ENCODE measurements at places on chromosomes 4 and X.

GRCh38 chr4:100366213-100366612 is 151.6 kb downstream of the EMCN start:
- DNase-seq: no peak

DNA sequence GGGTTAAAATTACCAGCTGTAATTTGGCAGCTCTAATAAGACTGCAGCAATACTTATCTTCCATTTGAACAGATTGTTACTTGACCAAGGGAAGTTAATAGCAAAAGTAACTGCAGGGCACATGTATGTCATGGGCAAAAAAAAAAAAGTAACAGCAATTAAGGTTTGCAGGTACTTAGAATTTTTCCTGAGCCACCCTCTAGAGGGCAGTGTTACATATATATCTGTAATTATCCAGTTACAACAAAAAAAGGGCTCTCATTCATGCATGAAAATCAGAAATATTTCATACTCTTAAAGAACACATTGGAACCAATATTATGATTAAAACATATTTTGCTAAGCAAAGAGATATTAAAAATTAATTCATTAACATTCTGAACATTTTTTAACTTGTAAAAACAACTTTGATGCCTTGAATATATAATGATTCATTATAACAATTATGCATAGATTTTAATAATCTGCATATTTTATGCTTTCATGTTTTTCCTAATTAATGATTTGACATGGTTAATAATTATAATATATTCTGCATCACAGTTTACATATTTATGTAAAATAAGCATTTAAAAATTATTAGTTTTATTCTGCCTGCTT is 25.1 kb downstream of the XIAP start:
- no peak for DNase-seq

DNA sequence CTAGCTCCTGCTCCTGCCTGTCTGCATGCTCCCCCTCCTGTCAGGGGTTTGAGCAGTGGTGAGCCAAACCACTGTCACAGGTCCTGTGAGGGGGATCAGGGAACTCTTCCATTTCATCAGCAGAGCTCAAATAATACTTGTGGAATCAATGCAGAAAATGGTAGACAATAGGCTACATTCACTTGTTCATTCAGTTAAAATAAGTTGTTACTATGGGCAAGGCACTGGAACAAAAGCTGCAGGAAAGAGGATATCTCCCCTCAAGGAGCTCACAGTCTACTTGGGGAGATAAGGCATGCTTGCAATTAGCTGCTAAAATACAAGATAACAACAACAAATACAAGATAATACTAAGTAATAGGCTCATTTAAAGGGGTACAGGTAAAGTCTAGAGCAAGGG is 117.1 kb downstream of the GPC3 start:
- DNase-seq: no peak

DNA sequence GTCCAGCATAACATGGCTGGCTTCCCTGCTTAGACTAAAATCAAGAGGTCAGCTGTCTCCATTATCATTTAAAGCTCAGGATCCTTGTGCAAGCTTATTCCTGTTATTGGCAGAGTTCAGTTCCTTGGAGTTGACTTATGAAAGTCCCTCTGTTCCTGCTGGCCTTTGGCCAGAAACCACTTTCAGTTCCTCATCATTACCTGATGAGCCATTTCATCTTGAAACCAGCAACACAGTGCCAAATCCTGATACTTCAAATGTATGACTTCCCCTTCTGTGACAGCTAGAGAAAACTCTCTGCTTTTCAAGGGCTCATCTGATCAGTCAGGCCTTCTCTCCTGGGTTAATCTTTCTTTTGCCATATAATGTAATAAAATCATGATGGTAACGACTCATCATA is 110.6 kb upstream of the FSTL5 start:
- no peak for DNase-seq

- DNase-seq: no peak
These were observed 1254.6 kb downstream of the PCDH18 start for GRCh38 chr4:136277741-136278140.

DNA sequence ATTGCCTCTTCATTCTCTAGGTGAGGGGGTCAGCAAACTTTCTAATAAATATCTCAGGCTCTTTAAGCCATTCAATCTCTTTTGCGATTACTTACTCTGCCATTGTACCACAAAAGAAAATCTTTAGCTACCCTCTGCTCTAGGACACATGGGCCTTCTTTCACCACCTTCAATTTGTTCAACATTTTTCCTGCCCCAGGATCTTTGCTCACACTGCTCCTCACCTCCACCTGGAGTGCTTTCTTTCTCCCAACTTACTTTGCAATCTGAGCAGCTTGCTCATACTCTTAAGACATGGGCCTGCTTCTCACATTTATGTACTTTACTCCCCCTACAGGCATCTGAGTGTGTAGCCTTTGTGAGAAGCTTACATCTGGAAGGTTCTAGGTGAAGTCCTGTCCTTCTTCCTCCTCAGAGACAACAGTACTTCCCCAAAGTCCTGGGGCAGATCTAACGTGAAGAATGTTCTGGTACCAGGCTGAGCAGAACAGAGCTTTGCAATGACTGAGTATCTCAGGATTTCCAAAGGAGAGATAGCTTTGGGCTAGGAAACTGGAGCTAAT is 55.0 kb upstream of the PRDM5 start:
- no peak for DNase-seq

- DNase-seq: no peak
These were observed 161.5 kb upstream of the SFRP2 start for GRCh38 chr4:153950100-153950979.

GRCh38 chrX:65073233-65073632 is 97.0 kb upstream of the ZC4H2 start:
- no peak for DNase-seq

- DNase-seq: no peak
These were observed 5.7 kb upstream of the CPZ start for GRCh38 chr4:8586671-8587468.

DNA sequence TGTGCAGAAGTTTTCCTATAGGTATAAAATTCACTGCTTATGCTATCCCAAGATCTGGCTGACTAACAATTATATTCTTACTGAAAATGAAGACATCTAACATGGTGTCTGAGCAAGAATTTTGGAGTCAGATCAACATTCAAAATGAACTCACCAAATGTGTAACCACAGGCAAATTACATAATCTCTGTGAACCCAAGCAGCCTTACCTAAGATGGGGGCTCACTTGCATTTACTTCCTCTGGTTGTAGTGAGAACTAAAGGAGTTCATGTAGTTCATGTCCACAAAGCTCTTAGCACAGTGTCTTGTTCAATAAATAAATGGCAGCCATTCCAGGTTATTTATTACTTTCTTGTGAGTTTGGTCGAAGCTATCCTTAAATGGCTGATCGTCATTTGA is 163.9 kb upstream of the LCORL start:
- no peak for DNase-seq

GRCh38 chrX:130561930-130562329 is 160.1 kb downstream of the RBMX2 start:
- no peak for DNase-seq

- no peak for DNase-seq
These were observed 181.1 kb downstream of the EVC2 start for GRCh38 chr4:5527211-5527610.

GRCh38 chr4:153204247-153204671 is at the start of gene TRIM2:
TRIM2 (plus strand) TSS chr4:153204443; CDS start chr4:153204531, 88 bp downstream.
- DNase-seq: no peak

DNA sequence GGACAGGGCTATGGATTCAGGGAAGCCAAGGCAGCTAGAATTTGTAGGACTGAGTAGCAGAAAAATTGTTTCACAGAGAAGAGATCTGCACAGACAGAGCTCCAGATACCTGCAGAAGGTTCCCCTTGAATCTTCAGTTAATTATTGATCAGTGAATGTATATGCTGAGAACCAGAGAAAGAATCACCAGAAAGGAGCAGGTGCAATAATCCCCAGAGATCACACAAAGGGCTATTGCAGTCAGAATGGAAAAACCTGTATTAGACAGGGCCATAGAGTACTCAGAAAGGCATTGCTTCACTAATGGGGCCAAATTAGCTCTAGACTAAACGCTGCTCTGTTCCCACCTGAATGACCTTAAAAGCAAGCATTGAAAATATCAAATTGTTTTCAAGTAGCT is 35.5 kb upstream of the SMAD1 start:
- no peak for DNase-seq

DNA sequence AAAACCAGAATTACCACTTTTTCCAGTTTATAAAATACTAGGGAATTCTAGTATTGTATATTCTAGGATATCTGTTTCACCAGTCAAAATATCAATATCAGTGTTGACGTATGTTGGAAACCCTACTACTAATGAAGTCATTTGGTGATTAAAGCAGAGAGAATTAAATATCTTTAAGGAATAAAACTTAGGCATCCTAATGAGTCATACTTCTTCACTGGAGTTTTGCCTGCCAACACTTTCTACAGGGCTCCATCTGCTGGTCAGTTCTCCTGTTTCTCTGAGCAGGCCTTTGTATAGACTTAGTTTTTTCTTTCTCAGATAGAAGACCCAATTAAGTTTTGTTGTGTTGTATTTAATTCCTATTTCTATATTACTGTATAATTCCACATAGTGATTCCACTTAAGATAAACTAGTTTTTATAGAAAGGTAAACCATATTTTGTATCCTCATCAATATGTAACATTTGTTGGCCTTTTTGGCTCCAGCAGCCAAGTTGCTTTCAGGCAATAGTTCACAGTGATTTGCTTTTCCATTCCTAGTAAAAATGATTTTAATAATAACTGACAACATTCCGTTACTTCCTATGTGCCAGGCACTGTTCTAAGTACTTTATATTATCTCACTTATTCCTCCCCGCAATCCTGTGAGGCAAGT is 3.5 kb downstream of the AP1AR start:
- DNase-seq: peak; percentile 28

GRCh38 chr4:153758688-153759406 is 977 bp downstream of the RNF175 start:
- no peak for DNase-seq

DNA sequence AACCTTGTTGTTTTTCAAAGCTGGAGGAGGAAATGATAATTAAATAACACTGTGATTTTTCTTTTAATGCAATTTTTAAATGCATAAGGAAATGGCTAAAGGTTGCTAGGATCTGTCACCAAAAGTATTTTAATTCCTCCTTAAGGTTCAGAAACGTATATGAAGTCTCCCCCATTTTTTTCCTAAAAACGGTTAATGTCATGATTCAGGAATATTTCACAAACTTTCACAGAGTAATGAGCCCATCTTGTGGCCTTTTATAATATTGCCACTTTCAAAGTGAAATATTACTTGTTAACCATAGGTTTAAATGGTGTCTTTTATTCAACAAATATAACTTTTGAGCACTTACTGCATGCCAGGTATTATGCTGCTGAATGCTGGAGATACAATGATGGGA is 99.5 kb upstream of the USP38 start:
- no peak for DNase-seq

DNA sequence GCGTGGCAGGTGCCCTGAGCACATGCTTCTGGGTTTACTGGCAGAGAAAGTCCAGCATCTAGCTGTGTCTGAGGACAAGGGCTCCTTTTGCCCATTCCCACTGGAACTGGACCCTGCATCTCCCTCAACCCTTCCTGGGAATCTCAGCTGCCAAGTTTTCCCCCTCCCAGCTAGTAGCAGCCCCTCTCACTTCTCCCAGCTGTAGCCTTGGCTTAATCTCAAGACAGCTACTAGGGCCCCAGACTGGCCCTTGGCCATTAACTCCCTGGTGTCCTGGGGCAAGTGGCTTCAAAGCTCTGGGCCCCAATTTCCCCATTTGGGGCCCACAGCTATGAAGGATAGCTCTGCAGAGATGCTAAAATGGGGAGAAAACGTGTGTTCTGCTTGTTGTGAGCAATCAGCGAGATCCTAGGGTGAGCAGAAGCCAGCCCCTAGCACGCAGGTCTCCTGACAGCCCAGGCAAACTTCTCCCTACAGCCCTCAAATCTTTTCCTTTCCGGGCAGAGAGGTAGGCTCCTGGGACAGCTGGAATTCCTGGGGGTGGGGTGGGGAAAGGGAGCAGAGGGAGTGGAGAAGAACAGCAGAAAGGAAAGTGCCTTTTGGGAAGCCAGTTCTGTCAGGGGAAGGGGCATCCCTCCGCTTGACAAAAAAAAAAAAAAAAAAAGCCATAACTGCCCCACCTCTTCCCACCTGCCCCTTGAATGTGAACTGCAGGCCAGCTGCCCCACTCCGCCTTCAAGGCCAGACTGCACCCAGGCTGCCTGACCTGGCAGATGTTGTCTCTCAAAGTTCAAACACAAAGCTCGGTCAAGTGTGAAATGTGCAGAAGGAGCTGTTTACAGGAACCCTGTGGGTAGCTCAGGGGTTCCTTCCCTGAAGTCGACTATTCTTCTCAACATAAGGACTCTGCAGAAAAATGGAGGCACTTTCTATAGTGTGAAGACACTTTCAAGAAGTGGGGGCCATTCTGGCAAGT is 16.6 kb downstream of the FGD1 start:
- DNase-seq: no peak

GRCh38 chr4:55175779-55176231 is 50.4 kb upstream of the KDR start:
- no peak for DNase-seq

GRCh38 chr4:90184560-90184959 is 57.4 kb downstream of the CCSER1 start:
- DNase-seq: no peak

DNA sequence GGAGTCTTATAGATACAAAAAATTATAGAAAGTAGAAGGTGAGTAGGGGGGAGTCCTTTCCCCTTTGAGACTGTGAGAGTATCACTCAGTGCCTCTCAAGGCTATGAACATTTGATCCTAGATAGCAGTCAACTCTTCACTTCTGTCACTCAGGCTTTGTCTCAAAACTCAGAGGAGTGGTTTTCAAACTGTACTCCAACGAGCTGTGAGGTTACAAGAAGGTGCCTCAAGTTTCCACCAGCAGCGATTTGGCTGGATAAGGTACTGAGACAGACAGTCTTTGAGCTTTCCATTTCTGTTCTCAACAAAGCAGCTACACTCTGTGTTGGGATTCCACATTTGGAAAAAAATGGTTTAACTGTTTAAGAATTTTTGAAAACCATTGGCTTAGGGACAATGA is 48.0 kb upstream of the NDST3 start:
- DNase-seq: no peak

GRCh38 chr4:77220828-77221613 is 64.0 kb downstream of the CCNG2 start:
- DNase-seq: no peak

- no peak for DNase-seq
These were observed 78.5 kb downstream of the HTRA3 start for GRCh38 chr4:8348071-8348470.

DNA sequence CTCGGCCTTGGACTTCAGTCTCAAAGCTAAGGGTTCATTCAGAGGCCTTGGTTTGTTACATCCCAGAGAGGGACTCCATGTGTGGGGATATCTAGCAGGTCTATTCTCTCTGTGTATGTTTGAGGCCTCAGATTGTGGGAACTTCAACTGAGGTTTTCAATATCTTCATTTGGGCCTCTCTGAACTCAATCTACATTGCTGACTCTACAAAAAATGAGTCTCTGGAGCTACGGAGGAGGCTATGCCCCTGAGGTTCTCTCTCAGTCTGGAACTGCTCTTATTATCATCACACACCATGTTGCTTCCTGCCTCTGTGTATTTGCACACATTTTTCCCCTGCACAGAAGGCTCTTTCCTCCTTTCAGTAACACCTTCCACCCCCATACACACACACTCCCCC is 5.1 kb upstream of the TSR2 start:
- DNase-seq: no peak

Data from effector CD8-positive, alpha-beta T cell (primary cell).